NCI-H2227 treated with DMSO at 0.1 percent for 48 hours (cell line): ENCODE measurements at places on chromosomes 2 and 18.

GRCh38 chr18:21241301-21242048 is 557 bp upstream of the GREB1L start:
- DNase-seq: no peak

DNA sequence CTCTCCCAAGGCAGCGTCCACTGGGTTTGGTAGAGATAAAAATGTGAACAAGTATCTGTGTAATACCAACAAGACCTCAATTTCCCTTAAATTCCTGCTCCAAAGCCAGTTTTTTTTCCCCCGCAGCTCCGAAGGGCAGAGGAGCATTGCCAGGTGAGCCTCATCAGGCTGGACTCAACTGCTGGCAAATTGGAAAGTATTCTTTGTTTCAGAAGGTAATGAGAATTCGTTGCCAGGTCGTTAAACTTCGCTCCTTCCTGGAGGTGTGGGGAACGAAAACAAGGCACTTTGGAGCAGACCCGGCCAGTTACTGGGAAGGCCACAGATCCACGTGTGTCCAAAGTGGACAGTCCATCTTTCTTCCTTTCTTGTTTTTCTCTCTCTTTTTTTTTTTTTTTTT is 30.4 kb upstream of the ASB18 start:
- no peak for DNase-seq

GRCh38 chr2:181183878-181184542 is 203.6 kb downstream of the UBE2E3 start:
- no peak for DNase-seq

DNA sequence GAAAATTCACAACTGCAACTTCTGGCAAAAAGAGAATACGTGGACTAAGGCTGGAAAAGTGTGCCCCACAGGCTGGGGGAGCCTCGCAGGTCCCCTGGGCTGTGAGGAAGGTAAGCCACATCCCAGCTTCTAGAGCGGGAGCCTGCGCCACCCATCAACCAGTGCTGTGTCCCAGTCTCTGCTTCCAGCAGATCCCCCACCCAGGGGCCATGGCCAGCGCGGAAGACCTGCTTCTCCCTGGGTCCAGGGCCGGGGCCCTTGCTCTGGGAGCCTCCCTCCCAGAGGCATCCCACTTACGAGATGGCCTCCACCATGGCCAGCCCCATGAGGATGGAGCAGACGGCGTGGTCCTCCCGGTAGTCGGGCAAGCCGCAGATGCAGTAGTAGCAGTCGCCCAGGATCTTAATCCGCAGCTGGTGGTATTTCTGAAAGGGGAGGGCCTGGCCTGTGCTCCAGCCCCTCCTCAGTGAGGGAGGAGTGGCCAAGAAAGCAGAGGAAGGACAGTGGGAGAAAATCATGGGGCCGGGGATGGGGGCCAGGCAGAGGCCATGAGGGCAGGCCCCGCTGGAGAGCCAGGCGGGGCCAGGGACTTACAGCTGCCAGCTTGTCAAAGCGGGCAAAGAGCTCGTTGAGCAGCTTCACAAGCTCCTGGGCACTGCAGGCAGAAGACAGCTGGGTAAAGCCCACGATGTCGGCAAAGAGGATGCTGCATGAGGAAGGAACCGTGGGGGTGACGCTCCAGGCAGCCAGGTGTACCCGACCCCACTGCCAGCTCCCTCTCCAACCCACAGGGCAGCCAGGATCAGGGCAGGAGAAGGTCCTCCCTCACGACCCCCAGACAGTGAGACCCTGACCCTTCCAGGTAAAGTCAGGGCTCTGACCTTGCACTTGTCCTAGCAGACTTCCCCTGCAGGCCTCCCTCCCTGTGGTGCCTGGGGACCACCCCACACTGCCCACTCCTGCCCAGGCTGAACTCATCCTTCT is 48.0 kb downstream of the CENPO start:
- DNase-seq: no peak

DNA sequence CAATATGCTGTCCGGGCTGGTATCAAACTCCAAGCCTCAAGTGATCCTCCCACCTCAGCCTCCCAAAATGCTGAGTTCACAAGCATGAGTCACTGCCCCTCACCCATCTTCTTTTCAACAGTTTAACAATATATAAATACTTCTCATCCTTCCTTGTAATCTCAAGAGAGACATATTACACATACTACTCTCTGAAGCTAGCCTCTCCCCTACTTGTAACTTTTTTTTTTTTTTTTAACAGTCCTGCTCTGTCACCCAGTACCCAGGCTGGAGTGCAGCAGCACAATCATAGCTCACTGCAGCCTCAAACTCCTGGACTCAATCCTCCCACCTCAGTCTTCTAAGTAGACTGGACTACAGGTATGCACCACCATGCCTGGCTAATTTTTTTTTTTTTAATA is 5.7 kb downstream of the GFPT1 start:
- no peak for DNase-seq

DNA sequence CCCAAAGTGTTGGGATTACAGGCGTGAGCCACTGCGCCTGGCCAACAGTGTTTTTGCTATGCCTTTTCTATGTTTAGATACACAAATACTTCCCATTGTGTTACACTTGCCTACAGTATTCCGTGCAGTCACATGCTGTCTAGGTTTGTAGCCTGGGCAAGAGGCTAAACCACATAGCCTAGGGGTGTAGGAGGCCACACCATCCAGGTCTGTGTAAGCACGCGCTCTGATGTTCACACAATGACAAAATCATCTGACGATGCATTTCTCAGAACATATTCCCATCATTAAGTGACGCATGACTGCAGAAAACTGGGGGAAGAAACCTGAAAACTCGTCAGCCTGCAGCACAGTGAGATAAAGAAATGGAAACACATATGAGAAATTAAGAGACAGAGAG is 46.1 kb upstream of the TWIST2 start:
- DNase-seq: no peak

DNA sequence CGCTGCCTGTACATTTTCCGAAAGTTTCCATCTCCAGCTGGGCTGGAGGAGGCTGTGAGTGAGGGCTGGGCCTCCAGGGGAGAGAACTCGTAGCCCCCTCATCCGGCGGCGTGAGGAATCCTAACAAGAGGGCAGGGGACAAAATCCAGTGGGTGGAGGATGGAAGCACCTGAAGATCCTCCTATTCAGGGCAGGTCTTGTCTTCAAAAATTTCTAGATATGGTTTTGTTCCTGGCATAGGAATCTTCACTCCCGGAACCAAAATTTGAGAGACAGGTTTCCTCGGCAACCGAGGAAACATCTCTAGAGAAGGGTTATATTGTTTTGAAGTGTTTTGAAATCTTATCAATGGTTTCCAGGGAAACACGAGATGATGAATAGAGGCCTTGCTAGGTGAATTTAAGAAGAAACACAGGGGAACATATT is 136.7 kb downstream of the SH3BP4 start:
- no peak for DNase-seq

DNA sequence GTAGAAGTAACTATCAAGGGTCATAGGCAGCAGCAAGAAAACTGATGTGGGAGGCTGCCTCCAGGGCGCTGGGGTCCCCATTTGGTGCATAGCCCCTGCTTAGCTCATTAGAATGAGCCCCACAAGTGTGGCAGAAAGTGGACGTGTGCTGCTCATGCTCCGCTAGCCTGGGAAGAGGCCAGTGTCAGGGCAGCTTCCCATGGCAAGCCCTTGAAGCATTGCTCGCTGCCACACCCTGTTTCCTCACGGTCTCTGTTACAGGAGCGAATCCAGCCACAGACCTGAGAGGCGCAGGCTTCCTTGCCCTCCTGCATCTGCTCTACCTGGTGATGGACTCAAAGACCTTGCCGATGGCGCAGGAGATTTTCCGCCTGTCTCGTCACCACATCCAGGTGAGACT is 22.5 kb downstream of the ELMOD3 start:
- no peak for DNase-seq

DNA sequence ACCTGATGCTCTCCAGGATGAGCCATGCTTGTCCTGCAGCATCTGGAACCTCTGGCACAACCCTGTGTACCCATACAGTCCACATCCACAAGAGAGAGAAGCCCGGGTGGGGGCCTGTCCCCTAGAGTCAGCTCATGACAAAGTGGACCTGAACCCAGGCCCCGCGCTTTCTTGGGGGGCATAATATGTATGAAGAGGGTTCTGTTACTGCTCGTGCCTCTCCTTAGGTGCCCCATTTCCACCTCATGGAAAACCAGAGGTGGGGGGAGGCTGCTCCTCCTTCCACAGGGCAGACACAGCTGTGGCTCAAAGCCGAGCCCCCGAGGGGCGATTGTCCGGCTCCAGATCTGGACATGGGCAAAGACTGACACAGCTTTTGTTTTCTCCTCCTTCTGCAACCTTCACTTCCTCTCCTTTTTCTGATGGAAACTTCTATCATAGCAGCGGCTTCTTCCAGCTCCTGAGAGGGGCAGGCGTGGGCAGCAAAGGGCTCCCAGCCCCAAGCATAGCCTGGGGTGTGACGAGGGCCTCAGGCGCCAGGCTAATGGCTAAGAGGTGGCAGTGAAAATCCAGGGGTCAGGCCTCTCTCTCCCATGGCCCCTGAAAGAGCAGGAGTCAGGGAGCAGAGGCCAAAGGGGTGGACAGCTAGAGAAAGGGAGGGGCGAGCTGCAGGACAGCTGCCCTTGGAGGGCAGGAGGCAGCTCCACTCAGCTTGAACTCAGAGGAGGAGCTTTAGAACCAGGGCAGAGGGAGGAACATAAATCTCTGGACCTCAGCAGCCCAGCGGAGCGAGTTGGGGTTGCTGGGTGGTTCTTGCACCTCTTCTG is 155.5 kb downstream of the ZFP36L2 start:
- DNase-seq: no peak

- DNase-seq: no peak
Observed at GRCh38 chr2:133377599-133377998, 190.7 kb downstream of the NCKAP5 start.
